DND-41 (cell line): ENCODE measurements at places on chromosomes 11 and 22.

DNA sequence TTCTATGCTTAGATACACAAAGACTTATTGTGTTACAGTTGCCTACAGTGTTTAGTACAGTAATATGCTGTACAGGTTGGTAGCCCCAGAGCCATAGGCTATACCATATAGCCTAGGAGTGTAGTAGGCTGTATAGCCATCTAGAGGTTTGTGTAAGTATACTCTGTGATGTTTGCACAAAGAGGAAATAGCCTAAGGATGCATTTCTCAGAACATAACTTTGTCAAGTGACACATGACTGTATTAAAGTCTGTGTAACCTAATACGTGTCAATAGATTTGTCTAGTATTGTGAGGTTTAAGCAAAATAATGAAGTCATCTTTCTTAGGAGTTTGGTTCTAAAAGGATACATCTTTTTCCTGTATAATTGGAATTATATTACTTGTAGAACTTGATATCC, 5.5 kb downstream of the ZC3H12C start:
- no peak overlapping the region for H3K4me3 ChIP-seq
- H3K4me1 ChIP-seq: no peaks in the 10 kb centered on the region
- H3K27ac ChIP-seq: no peak overlapping the region
- no peak for DNase-seq

DNA sequence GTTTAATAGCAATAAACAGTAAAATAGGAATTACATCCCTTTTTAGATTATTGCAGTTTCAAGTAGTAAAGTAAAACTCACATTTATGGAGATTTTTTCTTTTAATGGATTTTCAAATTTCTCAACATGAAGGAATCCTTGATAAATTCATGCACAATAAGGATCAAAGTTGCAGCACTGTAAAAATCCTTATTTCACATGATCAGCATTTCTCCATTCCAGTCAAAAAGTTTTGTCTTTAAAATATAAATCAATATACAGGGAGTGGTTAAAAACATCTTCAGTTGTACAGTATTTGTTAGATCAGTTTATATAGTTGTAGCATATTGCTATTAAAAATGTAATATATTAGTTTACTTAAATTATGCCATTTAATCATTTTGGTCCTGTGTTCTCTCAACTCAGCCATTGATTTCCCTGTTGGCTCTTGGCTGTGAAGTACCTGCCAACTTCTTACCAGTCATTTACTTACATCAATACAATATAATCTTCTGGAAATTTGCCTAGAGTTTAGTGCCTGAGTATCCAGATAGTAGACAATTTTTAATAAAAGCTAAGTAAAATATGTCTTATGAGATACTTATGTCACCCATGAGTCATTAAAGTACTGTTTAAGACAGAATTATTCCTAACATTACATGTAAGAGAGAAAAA, 12.1 kb downstream of the ELP4 start:
- no peak overlapping the region for H3K27ac ChIP-seq
- no peaks in the 10 kb centered on the region for H3K27me3 ChIP-seq
- H3K4me1 ChIP-seq: no peaks in the 10 kb centered on the region
- H3K36me3 ChIP-seq: no peaks in the 10 kb centered on the region

GRCh38 chr11:112826026-112826425, 135.2 kb upstream of the NCAM1 start:
- no peak overlapping the region for H3K4me3 ChIP-seq
- H3K27me3 ChIP-seq: no peaks in the 10 kb centered on the region
- no peaks in the 10 kb centered on the region for H3K36me3 ChIP-seq

- no peaks in the 10 kb centered on the region for H3K27me3 ChIP-seq
- no peak overlapping the region for H3K27ac ChIP-seq
- H3K36me3 ChIP-seq: no peaks in the 10 kb centered on the region
- no peak for DNase-seq
- no peaks in the 10 kb centered on the region for H3K4me1 ChIP-seq
Observed at GRCh38 chr11:67983951-67984350, 19.9 kb downstream of the UNC93B1 start.

DNA sequence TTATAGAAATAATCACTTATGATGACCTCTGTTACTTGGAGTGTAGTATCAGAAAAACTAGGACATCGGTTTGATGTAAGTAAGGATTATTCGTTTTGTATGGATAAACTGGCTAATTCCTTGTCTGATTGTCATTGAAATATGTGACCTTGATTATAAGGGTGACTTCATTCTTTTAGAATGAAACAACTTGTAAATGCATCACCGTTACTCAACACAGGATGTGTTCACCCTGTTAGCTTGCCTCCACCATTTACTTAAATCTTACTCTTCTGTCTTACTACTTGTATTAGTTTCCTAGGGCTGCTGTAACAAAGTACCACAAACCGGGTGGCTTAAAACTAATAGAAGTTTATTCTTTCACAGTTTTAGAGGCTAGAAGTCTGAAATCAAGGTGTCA, 7.9 kb downstream of the SFI1 start:
- DNase-seq: no peak
- no peaks in the 10 kb centered on the region for H3K4me1 ChIP-seq
- H3K27me3 ChIP-seq: no peaks in the 10 kb centered on the region
- peaks cover 24% of the 10 kb centered on the region for H3K36me3 ChIP-seq
- no peak overlapping the region for H3K4me3 ChIP-seq

- H3K4me1 ChIP-seq: peaks cover 4% of the 10 kb centered on the region; the same call in 1 of the 2 replicates
- DNase-seq: no peak
- no peaks in the 10 kb centered on the region for H3K27me3 ChIP-seq
- no peaks in the 10 kb centered on the region for H3K36me3 ChIP-seq
- H3K4me3 ChIP-seq: no peak overlapping the region
- no peak overlapping the region for H3K27ac ChIP-seq
Observed at GRCh38 chr11:96168623-96169022, 174.4 kb downstream of the MAML2 start.

- H3K27ac ChIP-seq: no peak overlapping the region
- no peaks in the 10 kb centered on the region for H3K36me3 ChIP-seq
- no peaks in the 10 kb centered on the region for H3K27me3 ChIP-seq
- H3K4me1 ChIP-seq: peaks cover 4% of the 10 kb centered on the region; the same call in 1 of the 2 replicates
- no peak for DNase-seq
- H3K4me3 ChIP-seq: no peak overlapping the region
Observed at GRCh38 chr11:60367009-60367408, 11.3 kb upstream of the MS4A7 start.

- H3K27ac ChIP-seq: no peak overlapping the region
- no peaks in the 10 kb centered on the region for H3K36me3 ChIP-seq
- H3K4me3 ChIP-seq: no peak overlapping the region
- no peak for DNase-seq
- no peaks in the 10 kb centered on the region for H3K4me1 ChIP-seq
- H3K27me3 ChIP-seq: no peaks in the 10 kb centered on the region
Observed at GRCh38 chr11:60111793-60112192, 23.3 kb downstream of the MS4A2 start.

DNA sequence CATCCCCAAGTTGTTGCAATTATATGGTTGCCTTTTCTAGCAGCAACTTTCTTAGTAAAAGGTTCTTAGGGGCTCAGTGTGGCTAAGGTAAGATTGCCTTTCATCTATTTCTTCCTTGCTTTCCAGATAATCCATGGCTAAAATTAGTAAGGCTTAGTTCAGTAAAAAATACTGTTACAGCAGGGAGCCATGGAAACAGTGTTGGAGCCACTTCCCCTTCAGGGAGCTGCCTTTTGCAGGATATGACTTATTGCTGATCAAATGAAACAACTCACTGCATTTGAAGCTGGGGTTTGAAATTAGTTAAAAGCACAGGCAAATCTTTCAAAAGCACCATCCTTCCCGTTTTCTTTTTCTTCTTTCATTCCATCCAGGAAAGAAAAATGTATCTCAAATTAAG, 184.3 kb downstream of the C11orf87 start:
- no peak for DNase-seq
- no peak overlapping the region for H3K4me3 ChIP-seq

DNA sequence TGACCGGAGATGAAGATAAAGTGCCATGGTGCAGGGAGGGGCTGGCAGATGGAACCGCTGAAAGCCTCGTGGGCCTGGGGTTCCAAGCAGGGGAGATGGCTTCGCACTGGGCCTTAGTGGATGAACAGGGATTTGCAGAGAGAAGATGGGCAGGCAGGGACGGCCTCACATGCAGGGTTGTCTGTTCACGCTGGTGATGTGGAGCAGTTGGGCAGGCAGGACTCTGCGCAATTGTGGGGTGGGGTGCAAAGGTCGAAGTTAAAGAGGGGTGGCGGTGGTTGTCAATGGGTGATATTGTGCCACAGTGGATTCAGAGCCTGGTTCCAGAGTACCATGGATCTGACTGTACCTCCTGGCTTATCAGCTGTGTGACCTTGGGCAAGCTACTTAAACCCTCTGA, 7.9 kb downstream of the MB start:
- H3K36me3 ChIP-seq: no peaks in the 10 kb centered on the region
- H3K4me1 ChIP-seq: no peaks in the 10 kb centered on the region
- H3K4me3 ChIP-seq: no peak overlapping the region
- no peak for DNase-seq
